ENCODE measurements at places on chromosomes 16 and 17. TPM values are rescaled to one million over a fixed set of nuclear protein-coding genes. Genes with fewer than 3 reads are reported as not detected.

The GALR2 gene
- not detected for total RNA-seq

The ALOX12B gene
- total RNA-seq, result 0.43 TPM

The RAPGEFL1 gene
- 1.6 TPM for total RNA-seq

The DHRS7C gene
- 201 TPM for total RNA-seq

DNA sequence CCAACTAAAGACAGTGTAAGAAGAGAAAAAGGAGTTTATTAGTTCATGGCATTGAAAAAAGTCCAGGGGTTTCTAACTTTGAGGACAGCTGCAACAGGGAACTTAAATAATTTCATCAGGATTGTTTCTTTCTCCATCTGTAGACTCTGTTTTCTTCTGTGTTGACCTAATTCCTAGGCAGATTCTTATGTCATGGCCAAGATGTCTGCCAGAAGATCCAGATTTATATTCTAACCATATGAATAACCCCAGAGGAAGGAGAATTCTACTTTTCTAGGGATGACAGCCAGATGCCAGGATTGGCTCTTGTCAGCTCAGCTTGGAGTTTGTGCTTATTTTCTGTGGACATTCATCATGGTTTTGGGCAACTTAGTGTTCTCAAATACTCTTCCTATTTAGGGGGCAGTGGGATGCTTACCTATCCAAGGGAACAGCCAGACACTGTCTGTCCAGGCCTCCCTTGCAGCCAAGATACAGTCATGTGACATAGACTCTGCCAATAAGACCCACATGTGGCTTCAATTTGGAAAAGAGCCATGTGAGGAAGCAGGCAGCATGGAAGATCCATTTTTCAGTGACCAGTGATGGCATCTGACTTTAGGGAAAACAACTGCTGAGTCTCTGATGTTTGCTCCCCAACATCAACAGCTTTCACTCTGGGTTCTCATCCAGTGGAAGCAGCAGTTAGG is 18.2 kb downstream of the PCTP start:
- H3K36me3 ChIP-seq, result peaks cover 30% of the 10 kb centered on the region
- H3K27me3 ChIP-seq, result no peaks in the 10 kb centered on the region
- peak overlapping the region; percentile 48 for H3K27ac ChIP-seq
- H3K4me1 ChIP-seq, result peaks cover 22% of the 10 kb centered on the region
- H3K4me3 ChIP-seq, result no peak overlapping the region
- no peak for DNase-seq

DNA sequence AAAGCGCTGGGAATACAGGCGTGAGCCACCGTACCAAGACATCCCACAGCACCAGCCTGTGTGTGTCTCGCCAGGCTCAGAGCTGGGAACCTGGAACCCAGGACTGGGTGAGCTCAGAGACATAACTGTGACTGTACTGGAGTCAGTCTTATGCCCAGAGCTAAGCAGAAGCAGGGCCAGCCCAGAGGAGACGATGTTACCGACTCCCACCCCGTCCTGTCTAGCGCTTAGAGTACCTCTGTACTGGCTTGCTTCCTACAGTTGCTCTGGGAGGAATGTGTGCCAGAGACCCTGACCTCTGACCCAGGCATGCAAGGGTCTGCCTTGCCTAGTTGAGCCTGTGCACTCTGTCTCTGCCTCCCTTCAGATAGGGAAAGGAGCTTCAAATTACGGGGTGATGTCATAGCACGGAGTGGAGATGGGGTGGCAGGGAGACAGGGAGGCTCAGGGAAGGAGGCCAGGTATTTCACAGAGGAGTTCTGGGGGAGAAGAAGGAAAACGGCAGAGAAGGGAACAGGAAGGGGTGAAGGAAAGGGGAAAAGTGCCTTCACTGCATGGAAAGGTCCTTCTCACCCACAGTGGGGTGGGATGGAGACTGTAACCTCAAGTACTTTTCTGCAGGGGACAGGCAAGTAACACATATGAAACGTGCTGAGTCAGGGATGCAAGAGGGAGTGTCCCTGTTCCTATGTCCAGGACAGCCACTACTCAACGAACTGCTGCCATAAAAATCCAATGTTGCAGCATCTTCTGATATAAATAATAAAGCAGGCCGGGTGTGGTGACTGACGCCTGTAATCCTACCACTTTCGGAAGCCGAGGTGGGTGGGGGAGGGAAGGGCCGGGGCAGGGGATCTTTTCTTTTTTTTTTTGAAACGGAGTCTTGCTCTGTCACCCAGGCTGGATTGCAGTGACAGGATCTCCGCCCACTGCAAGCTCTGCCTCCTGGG is 5.8 kb upstream of the ARMC5 start:
- H3K36me3 ChIP-seq, result no peaks in the 10 kb centered on the region
- peaks cover 72% of the 10 kb centered on the region for H3K4me1 ChIP-seq
- peak; percentile 83 for DNase-seq
- no peaks in the 10 kb centered on the region for H3K27me3 ChIP-seq
- H3K27ac ChIP-seq, result peak overlapping the region; percentile 67
- H3K4me3 ChIP-seq, result no peak overlapping the region

DNA sequence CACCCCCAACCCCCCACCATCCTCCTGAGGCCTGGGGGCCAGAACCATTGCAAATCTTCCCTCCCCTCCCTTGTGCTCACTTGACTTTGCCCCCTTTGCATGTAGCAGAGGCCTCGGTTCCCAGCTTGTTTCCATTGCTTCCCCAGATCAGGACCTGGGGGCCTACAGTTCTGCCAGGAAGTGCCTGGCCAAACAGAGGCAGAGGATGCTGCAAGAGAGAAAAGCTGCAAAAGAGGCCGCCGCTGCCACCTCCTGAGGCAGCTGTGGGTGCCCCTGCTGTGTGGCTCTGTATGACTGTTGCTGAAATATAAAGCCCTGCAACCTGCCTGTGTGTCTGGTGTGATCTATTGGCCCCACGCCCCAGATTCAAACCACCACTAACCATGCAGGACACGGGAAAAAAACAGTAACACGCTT is 2.3 kb downstream of the NDUFB10 start:
- no peak overlapping the region for H3K4me3 ChIP-seq
- H3K4me1 ChIP-seq, result no peaks in the 10 kb centered on the region
- H3K27ac ChIP-seq, result no peak overlapping the region
- no peaks in the 10 kb centered on the region for H3K27me3 ChIP-seq

DNA sequence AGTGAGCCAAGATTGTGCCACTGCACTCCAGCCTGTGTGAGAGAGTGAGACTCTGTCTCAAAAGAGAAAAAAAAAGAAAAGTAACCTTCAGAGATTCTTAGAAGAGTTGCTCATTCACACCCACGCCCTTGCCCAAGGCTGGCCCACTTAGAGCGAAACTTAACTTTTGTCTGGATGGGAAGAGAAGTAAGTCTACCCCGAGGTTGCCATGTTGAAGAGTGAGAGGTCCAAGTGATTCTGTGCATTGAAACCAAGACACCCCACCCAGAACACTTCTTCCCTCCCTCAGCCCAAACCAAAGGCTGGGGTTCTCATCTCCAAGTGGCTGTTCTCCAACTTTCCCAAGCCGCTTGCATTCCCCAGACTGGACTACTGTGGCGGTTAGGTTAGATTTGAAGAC is 2.4 kb upstream of the CISD3 start:
- peaks cover 55% of the 10 kb centered on the region for H3K4me1 ChIP-seq
- peak overlapping the region; percentile 14 for H3K27ac ChIP-seq
- no peak overlapping the region for H3K4me3 ChIP-seq
- no peaks in the 10 kb centered on the region for H3K27me3 ChIP-seq
- peaks cover 21% of the 10 kb centered on the region for H3K36me3 ChIP-seq

DNA sequence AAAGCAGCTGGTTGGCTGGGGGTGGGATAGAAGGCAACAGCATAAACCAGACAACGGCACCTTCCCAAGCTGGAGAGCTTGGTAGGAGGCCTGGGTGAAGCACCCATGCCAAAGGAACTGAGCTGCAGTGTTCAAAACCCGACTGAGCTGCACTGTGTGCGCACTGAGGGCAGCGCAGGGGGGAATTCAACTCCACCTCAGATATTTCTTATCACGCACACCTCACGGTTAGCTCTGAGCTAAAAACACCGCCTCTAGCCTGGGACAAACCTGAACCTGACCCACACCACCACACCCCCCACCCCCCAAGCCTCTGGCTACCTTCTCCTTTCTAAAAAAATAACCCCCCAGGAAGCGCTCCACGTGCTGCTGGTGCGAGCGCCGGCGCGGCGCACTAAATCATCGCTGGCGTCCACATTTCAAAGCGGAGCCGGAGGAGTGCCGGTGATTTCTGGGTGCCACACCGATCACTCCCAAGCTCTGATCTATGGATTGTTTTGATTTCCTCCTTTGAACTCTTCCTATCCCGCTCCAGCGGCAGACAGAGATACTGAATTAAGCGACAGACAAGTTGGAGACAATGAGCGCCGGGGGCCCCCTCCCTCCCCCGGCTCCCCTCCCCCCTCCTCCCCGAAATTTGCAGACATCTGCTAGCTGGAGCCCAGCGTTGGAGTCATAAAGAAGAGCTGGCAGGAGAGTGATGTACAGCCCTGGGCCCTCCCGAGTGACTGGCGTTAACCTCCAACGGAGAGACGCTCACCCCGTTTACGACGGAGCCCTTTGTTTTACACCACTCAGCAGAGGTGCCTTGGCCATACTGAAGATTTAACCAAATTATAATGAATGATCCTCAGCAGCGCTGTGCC is 85.0 kb downstream of the NOG start:
- H3K4me3 ChIP-seq, result peak overlapping the region; percentile 1
- H3K27me3 ChIP-seq, result no peaks in the 10 kb centered on the region
- no peaks in the 10 kb centered on the region for H3K36me3 ChIP-seq
- H3K27ac ChIP-seq, result no peak overlapping the region

DNA sequence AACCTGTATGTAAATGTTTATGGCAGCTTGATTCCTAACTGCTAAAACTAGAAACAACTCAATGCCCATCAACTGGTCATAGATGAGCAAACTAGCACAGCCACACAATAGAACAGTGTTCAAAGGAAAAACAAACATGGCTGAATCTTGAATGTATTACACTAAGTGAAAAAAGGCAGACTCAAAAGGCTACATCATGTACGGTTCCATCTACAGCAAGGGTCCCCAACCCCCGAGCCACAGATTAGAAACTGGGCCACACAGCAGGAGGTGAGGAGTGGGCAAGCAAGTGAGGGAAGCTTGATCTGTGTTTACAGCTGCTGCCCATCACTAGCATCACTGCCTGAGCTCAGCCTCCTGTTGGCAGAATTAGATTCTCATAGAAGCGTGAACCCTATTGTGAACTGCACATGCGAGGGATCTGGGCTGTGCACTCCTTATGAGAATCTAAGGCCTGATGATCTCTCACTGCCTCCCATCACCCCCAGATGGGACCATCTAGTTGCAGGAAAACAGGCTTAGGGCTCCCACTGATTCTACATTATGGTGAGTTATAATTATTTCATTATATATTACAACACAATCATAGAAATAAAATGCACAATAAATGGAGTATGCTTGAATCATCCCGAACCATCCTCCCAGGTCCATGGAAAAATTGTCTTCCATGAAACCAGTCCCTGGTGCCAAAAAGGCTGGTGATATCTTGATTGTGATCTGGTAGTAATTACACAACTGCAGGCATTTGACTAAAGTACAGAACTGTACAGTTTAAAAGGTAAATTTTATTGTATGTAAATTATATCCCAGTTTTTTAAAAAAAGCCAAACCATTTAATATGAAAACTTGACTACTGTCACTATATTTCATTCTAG is 7.7 kb downstream of the CEP20 start:
- H3K27me3 ChIP-seq, result no peaks in the 10 kb centered on the region
- H3K27ac ChIP-seq, result no peak overlapping the region
- peaks cover 21% of the 10 kb centered on the region for H3K36me3 ChIP-seq
- no peak for DNase-seq
- H3K4me1 ChIP-seq, result no peaks in the 10 kb centered on the region

DNA sequence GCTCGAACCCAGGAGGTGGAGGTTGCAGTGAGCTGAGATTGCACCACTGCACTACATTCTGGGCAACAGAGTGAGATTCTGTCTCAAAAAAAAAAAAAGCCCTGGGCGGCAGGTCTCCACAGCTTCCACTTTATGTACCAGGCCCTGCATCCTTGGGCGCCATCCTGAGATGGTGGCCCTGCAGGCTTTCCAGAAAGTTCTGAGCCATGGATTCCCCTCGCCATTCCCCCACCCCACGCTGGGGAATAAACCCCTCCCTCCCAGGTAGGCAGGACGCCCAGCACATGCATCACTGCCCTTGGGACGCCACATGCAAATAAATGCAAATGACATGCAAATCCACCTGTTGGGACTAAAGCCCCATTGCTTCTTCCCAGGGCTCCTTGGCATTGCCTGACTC is 13.8 kb upstream of the ZNF469 start:
- no peak for DNase-seq
- H3K27ac ChIP-seq, result no peak overlapping the region
- H3K36me3 ChIP-seq, result no peaks in the 10 kb centered on the region
- no peak overlapping the region for H3K4me3 ChIP-seq
- H3K4me1 ChIP-seq, result no peaks in the 10 kb centered on the region

DNA sequence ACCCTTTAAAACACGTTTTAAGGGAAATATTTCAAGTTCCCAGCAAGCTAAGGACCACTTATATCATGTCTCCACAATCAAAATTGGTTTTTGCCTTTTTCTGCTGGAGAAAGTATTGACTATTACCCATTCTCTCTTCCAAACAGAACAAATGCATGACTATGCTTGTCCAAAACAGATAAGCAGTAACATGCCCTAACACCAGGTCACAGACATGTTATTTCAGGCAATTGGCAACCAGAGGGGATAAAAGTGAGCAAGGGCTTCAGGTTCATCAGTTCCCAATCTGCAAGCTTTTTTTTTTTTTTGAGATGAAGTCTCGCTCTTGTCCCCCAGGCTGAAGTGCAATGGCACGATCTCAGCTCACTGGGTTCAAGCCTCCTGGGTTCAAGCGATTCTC is 15.0 kb downstream of the SKA2 start:
- H3K27ac ChIP-seq, result no peak overlapping the region
- H3K36me3 ChIP-seq, result no peaks in the 10 kb centered on the region
- no peaks in the 10 kb centered on the region for H3K27me3 ChIP-seq
- H3K4me1 ChIP-seq, result no peaks in the 10 kb centered on the region
- no peak overlapping the region for H3K4me3 ChIP-seq

DNA sequence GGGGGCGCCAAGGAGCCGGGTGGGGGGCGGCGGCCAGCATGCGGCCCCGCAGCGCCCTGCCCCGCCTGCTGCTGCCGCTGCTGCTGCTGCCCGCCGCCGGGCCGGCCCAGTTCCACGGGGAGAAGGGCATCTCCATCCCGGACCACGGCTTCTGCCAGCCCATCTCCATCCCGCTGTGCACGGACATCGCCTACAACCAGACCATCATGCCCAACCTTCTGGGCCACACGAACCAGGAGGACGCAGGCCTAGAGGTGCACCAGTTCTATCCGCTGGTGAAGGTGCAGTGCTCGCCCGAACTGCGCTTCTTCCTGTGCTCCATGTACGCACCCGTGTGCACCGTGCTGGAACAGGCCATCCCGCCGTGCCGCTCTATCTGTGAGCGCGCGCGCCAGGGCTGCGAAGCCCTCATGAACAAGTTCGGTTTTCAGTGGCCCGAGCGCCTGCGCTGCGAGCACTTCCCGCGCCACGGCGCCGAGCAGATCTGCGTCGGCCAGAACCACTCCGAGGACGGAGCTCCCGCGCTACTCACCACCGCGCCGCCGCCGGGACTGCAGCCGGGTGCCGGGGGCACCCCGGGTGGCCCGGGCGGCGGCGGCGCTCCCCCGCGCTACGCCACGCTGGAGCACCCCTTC is 484 bp downstream of the FZD2 start:
- H3K36me3 ChIP-seq, result no peaks in the 10 kb centered on the region
- no peak for DNase-seq
- H3K27me3 ChIP-seq, result no peaks in the 10 kb centered on the region
